Activated T-cell treated with anti-CD3 and anti-CD28 coated beads for 48 hours (primary cell): ENCODE measurements at places on chromosomes 1 and 21.
A peak's percentile ranks its signal among the peaks of the same experiment; 100 is the strongest.

GRCh38 chr1:165683848-165684485 is 14.4 kb downstream of the ALDH9A1 start:
- no peak for DNase-seq

DNA sequence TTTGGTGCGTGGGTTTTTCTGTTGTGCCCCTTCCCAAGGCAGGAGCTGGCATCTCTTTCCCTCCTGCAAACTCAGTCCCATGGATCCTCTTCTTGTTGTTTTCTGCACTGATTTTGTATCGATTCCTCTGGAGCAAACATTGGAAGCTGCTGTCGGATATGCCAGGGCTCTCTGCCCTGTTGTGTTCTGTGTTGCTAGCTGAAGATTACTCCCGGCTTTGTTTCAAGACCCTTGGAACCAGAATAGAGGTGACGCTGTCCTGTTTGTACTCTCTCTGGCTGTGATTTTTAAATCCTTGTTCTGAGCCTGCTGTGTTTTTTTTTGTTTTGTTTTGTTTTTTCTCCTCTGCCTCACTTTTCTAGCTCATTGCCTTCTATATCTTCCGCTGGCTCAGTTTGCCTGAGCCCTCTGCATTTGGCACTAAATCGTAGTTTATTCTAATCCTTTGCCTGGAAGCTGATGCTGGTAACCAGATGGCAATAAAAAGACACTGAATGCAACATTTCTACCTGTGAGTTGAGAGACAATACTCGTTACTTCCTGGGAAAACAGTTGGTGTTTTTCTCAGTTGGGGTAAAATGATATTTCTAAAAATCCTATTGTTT is 67.0 kb downstream of the BACH1 start:
- DNase-seq = no peak

- no peak for DNase-seq
Observed at GRCh38 chr1:153968408-153968807, 706 bp downstream of the CREB3L4 start.

DNA sequence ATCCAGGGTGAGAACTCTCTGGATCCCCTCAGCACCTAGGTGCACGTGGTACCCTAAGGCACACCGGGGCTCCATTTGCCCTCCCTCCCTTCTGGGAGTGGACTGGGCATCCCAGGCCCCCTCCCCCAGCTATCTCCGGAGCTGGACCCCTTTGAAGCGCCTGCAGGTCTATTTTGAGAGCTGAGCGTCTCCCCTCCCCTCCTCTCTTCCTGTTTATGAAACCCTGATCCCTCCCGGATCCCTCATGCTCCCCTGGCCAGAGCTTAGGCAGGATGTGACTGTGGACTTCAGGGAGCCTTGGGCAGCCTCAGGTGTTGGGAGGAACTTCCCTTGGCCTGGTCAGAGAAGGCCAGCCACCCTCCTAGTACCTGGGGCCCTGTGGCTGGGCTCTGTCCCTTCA is 10.2 kb downstream of the RPS6KA1 start:
- DNase-seq = no peak

GRCh38 chr1:43639976-43640794 is 9.8 kb upstream of the KDM4A start:
- no peak for DNase-seq

GRCh38 chr1:68128820-68129219 is 78.4 kb upstream of the DIRAS3 start:
- no peak for DNase-seq

DNA sequence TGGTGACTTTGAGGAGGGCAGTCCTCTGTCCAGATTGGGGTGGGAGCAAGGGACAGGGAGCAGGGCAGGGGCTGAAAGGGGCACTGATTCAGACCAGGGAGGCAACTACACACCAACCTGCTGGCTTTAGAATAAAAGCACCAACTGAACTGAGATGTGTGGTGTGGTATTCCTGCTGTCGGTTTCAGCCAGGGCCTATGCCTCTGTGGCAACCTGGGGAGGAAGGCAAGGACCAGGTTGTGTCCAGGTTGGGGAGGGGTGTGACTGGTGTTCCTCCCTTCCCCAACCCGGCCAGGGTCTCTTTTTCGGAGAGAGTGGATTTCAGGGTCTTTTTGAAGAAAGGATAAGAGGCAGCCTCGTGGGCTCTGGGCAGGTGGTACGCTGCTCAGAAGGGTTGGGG is 6.3 kb downstream of the PROK1 start:
- DNase-seq = no peak

DNA sequence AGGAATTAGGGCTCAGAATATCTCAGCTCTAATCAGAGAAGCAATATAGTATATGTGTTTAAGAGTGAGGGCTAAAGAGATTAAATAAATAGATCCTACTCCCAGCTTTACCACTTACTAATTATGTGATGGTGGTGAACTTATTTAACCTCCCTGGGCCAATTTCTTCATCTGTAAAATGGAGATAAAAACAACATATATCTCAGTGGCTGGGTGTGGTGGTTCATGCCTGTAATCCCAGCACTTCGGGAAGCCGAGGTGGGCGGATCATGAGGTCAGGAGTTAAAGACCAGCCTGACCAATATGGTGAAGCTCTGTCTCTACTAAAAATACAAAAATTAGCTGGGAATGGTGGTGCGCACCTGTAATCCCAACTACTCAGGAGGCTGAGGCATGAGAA is 135.2 kb downstream of the SLC44A5 start:
- no peak for DNase-seq

DNA sequence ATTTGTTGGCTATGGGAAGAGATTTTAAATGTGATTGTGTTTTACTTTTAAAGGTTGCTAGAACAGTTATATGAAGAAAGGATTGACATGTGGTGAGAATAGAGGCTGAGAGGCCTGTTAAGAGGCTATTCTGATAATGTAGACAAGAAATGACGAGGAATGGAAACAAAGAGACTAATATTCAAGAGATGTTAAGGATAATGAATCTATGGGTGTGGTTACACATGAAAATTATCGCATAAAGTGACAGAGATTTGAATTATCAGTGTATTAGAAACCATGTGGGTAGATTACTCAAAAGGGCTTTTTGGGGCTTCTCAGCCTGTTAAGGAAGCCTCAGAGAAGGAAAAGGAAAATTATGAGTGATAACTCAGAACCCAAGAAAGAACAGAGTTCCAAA is 120.4 kb downstream of the MACF1 start:
- no peak for DNase-seq

GRCh38 chr1:59266180-59266926 is 30.5 kb upstream of the FGGY start:
- DNase-seq = no peak

GRCh38 chr1:46334030-46334384 is 6.6 kb upstream of the NSUN4 start:
- no peak for DNase-seq

DNA sequence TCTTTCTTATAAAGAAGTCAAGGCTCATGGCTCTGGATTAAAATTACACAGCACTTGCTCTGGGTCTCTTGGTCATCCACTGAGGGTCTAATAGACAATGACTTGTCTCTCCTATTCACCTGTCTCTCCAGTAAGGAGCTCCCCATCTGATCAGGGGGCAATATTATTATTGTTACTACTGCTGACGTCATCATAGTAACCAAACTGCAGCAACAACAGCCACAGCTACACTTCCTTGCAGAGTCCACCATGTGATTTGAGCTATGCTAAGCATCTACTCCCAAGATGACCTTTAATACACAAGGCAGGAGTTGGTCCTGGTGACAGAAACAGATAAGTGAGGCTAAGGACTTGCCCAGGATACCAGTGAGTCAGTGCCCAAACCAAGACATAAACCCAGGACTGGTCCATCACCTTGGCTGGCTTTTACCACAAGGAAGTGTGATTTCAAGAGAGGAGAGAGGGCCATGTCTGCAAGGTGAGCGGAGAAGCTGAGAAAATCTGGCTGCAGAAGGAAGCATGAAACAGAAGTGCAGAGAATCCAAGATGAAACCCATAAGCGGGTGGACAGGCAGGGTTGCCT is 602.5 kb downstream of the PTPRU start:
- DNase-seq = no peak

- no peak for DNase-seq
Observed at GRCh38 chr1:234515821-234516241, 36.9 kb upstream of the TARBP1 start.

DNA sequence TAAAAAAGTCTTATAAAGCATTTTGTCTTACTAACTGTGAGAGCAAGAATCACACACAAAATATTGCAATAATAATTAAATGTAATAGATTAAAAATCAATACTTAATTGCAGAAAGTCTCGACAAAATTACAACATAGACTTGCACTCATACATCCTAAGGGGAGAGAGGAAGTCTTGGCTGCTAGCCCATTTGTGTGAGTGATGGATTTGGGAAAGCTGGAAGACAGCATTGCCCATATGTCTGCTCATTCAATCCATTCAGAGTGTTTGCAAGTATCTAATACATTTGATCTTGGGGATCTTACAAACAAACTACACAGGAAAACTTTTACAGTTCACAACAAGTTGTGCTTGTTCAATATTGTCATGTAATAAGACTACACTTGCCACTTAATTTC is 140.5 kb downstream of the COL11A1 start:
- DNase-seq = no peak

DNA sequence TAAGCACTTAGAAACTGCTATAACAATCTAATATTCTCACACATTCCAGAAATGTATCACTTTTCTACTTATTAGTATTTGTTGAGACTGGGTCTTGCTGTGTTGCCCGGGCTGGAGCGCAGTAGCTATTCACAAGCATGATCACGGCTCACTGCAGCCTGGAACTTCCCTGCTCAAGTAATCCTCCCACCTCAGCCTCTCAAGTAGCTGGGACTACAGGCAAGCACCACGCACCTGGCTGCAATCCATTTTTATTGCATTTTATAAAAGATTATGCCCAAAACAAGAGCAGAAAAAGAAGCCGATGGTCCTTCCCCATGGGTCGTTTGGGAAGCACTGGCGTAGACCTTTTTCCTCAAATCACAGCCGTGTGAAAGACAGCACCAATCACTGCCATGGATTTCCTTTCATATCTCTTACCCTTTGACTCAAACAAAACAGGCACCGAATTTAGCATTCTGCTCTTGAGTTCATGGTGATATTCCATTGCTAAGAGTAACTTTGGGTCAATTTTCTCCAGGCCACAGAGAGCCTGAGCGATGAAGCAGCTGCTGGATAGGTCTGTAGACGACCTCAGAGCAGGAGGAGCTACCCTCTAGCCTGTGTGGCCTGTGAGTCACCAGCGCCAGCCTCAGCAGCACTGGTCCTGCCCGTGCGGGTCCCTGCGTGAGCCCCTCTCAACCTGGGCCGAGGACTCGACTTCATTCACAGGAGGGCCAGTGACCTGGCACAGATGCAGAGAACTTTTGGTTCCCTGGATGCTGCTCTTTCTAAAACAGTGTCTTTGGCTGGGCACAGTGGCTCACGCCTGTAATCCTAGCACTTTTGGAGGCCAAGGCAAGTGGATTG is 80.8 kb downstream of the PIK3CD start:
- no peak for DNase-seq

DNA sequence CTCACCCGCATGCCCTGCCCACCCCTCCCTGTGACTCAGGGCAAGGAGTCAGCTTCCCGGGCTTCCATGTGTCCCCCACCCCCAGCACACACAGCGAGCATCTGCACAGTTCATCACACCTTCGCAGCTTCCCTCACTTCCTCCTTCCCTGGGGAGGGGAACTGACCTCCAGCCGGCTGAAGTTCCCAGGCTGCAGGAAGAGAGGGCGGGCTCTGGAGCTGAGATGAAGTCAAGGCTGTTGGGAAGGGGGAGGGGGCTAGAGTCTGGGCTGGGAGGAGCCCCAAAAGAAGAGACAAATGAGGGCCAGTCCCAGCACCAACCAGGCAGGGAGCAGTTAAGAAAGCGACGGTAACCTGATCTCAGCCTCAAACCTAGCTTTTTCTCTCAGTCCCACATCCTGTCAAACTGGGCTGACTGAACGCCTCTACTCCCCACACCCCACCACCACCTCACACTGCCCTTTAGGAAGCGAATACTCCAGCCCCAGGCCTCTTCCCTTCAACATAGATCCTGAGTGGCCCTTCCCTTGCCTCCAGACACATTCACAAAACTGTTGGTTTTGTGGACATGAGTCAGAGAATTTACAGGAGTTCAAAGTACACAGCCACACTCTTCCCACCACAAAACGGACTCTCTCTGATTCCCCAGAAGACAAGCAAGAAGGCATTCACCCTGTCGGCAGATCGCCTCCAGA is 1.8 kb downstream of the RHOC start:
- peak; percentile 54 for DNase-seq

GRCh38 chr1:47229031-47229885 is 2.8 kb downstream of the TAL1 start:
- DNase-seq = no peak

GRCh38 chr1:99756598-99756997 is 9.8 kb downstream of the FRRS1 start:
- DNase-seq = no peak

DNA sequence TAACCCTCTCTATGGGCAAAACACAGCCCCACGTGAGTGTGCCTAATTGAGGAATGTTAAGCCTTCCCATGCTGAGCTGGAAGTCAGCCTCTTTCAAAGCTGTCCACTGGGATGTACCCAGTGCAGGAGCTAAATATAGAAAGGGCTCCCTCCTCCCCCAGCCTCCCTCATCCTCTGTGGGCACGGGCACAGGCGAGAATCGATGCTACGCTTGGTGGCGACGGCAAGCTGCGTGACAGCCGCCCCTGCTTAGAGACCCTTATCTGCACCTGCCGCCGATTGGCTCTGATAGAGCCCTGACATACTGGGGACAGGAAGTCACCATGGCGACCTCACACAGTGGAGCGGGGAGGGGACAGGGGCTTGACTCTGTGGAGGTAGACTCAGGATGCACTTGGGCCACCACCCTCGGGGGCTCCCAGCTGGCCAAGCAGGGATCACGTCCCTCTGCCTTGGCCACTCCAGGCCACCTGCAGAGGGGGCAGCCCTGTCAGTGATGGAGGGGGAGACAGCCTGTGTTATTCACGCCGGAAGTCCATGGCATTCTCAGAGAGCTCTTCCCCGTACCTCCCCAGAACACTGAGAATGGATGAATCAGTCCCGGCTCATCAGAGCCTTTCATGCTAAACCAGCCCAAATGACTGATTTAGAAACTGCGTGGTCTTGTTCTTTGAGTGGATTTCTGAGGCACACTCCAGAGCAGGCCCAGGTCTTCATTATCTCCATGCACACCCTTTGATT is 84.8 kb downstream of the KCND3 start:
- peak; percentile 20 for DNase-seq

DNA sequence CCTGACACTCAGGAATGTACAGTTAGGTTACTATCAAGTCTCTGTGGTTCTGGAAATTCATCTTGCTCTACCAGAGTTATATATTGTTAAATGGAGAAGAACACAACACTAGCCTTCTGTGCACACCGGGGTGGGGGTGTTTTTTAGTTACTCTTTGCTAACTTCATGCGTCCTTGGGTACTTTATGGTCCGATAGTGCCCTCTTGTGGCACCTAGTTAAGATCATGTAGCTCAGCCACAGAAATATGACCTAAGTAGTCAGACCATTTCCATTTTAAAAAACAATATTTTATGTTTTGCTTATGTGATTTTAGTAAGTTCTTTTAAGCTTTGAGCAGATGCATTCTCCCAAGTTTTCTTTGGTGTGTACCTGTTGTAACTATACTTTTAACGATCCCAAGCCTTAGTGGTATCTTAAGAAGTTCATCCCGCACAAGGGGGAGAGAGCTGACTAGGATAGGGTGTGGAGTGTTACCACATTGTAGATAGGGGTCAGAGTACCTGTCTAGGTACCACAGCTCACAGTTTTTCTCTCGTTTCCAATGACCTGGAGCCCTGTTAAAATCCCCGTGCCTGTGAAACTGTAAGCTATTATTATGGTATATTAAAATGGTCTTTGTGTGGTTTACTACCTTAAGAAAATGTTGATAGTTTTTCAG is 20.6 kb upstream of the SH3D21 start:
- DNase-seq = peak; percentile 25
